ENCODE measurements at places on chromosomes 3 and 15.

- peak; percentile 18 for DNase-seq
Observed at GRCh38 chr15:100264994-100265640, 76.7 kb downstream of the ADAMTS17 start.

DNA sequence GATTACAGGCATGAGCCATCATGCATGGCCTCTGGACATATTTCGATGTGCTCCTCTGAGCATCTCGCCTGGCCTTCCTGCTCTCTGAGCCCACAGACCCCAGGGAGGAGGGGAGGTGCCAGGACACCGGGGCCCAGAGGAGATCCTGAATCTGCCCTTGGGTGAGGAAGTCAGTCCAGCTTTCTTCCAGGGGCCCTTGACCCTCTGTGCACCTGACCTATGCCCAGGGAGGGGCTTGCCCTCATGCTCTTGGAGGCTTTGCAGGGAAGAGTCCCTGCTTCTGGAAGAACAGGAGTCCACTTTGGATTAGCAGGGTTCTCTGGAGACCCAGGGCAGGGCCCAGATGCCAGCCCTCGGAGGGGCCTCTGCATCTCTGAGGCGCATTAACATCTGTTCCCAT is 1.4 kb downstream of the ACSBG1 start:
- no peak for DNase-seq

GRCh38 chr3:117719316-117719926 is 1009.8 kb downstream of the TUSC7 start:
- no peak for DNase-seq

DNA sequence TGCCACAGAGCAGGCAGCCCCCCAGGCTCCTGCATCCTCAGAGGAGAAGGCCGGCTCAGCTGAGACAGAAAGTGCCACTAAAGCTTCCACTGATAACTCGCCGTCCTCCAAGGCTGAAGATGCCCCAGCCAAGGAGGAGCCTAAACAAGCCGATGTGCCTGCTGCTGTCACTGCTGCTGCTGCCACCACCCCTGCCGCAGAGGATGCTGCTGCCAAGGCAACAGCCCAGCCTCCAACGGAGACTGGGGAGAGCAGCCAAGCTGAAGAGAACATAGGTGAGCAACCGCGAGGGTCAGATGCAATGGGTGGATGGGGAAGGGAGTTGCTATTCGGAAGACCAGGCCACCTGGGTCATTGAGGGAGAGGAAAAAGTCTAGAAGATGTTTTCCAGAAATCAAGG is 53.0 kb downstream of the GAP43 start:
- DNase-seq, result no peak

DNA sequence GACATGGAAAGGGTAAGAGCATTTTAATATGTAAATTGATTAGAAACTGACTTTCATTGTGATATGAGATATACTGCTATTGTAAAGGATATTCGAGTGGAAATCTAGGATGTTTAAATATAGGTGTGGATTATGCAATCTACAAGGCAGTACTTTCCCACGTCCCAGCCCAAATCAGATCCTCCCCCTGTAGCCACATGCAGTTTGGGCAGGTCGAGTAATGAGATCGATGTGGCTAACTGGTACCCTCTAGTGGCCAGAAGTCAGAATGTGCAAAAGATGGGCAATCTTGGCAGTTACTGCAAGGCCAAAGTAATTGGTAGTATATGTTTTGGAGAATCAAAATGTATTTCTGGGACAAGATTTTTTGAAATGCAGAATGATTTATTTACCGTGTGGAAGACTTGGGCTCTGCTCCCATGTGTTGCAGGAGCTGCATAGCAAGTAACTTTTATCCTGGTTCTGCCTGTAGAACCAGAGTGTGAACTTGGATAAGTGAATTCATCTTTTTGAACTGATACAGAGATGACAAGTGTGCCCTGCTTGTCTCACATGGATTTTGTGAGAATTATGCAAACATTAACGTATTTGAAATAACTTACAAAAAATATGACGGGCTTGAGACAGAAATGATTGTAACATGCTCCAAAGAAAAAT is 94.5 kb upstream of the ADAMTSL3 start:
- DNase-seq, result peak; percentile 86

DNA sequence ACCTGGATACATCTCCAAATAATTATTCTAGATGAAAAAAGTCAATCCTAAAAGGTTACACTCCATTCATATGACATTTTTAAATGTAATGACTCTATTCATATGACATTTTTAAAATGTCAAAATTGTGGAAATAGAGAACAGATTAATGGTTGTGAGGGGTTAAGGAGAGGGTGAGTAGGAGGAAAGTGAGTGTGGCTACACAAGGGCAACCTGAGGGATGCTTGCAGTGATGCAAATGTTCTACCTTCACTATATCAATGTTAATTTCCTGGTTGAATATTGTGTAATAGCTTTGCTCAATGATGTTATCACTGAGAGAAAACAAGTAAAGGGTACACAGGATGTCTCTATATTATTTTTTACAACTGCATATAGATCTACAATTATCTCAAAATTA is 54.9 kb upstream of the PXYLP1 start:
- DNase-seq, result no peak

DNA sequence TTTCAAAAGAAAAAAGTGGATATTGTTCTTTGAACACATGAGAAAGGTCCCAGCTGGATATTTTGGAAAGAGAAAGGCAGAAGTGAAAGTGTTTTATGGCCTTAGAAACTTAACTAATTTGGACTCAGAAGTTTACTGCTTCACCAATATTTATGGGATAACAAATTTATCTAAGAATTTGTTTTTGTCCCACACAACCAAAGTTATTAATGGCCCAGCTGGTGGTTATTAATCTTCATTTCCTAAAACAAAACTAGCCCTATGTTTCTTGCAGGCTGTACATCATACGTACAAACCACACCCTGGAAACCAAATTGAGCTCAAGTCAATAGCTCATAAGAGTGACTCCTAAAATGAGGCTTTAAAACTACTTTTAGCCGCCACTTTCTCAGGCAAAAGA is 372.9 kb upstream of the LMCD1 start:
- DNase-seq, result peak; percentile 32

DNA sequence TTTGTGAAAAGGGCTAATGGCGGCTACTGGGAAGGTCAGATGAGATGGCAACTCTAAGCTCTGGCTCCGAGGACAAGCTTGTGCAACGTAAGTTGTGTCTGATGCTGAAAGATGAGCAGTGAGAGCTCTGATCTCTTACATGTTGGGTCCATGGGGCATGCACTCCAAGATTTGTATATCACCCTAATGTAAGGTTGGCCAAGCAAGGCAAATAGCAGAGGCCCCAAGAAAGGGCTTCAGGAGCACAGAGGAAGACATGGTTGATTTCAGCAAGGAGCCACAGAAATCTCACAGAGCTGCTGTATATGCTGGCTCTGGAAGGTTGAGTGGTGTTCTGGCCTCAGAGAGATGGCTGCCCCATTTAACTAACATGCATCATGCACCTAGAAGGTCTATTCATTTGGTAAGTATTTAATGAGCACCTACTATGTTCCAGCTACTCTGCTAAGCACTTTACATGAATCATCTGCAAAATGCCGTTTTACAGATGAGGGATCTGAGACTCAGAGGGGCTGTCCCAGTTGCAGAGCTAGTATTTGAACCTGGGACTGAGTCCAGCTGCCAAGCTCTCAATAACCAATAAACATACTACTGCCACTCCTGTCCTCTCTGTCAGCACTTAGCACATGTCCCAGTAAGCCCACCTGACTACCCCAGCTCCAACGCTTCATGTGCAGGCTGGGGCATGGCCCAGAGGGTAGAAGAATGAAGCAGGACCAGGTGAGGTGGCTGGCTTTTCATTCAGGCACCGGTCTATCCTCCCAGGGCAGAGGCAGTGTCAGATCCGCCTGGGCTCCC is 27.8 kb upstream of the ATP2B2 start:
- no peak for DNase-seq

DNA sequence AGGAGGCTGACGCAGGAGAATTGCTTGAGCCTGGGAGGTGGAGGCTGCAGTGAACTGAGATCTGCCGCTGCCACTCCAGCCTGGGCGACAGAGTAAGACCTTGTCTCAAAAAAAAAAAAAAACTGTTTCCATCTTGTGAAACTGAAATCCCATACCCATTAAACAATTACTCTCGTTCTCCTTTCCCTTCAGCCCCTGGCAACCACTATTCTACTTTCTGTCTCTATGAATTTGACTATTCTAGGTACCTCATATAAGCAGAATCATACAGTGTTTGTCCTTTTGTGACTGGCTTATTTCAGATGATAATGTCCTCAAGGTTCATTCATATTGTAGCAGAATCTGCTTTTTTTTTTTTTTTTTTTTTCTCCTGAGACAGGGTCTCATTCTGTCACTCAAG is 51.5 kb upstream of the UBE2E1 start:
- no peak for DNase-seq

- DNase-seq, result no peak
Observed at GRCh38 chr3:122023335-122023910, 1.4 kb upstream of the ILDR1 start.

- no peak for DNase-seq
Observed at GRCh38 chr15:99057697-99058420, 47.0 kb upstream of the SYNM start.

GRCh38 chr15:90268415-90268814 is 2.9 kb downstream of the NGRN start:
- DNase-seq, result no peak

GRCh38 chr15:60905587-60905986 is 323.5 kb downstream of the RORA start:
- peak; percentile 60 for DNase-seq

GRCh38 chr3:3110749-3111361 is 681 bp upstream of the IL5RA start:
- no peak for DNase-seq

Data from stomach (tissue), 19 donors.